ENCODE measurements at places on chromosomes 16 and 17.

DNA sequence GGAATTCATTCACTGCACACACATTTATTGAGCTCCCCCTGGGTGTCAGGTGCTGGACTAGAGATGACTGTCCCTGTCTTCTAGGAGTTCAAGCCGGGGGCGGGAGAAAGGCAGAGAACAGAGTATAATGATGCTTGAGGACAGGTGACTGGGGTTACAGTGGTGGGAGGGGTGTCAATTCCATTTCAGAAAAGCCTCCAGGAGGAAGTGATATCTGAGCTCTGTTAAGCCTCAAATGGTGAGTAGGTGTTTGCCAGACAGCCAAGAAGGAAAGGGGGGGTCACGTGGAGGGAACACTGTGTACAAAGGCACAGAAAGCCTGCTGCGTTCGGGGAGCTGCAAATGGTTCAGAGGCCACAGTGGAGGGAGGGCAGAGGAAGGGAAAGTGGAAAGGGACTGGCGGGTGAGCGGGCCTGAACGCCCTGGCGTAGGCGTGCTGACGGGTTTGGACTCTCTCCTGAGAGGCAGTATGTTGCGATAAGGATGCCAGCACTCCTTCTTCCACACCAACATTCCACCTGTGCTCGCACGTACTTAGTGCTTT is 9.7 kb upstream of the NXPH3 start:
- peak; percentile 12 for DNase-seq

- DNase-seq, result no peak
Observed at GRCh38 chr16:68386628-68387027, 61.7 kb downstream of the SMPD3 start.

GRCh38 chr16:71917900-71918299 is 22.6 kb downstream of the IST1 start:
- no peak for DNase-seq

GRCh38 chr16:26605626-26606271 is 461.0 kb upstream of the C16orf82 start:
- no peak for DNase-seq

Data from midbrain (tissue), 1 donor.